NCI-H1092 (cell line): ENCODE measurements at places on chromosomes 11 and 22.

- no peak for DNase-seq
Measured at GRCh38 chr11:2249189-2249916, 21.0 kb downstream of the ASCL2 start.

GRCh38 chr22:21000987-21001600 is 824 bp downstream of the THAP7 start:
- no peak for DNase-seq

DNA sequence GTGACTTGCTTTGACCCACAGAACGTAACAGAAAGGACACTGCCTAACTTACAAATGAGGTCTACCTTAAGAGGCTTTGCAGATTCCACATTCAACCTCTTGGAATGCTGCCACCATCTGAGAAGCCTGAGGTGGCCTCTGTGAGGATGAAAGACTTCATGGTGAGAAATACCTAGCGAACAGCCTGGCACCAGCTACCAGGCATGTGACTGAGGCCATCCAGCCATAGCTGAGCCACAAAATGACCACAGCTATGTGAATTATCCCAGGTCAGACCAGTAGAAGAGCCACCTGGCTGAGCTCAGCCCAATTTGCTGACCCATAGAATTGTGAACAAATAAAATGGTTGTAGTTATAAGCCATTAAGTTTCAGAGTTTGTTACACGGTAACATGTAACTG is 37.5 kb downstream of the PPARA start:
- no peak for DNase-seq

GRCh38 chr11:64659417-64660144 is 63.4 kb downstream of the NRXN2 start:
- DNase-seq: no peak

DNA sequence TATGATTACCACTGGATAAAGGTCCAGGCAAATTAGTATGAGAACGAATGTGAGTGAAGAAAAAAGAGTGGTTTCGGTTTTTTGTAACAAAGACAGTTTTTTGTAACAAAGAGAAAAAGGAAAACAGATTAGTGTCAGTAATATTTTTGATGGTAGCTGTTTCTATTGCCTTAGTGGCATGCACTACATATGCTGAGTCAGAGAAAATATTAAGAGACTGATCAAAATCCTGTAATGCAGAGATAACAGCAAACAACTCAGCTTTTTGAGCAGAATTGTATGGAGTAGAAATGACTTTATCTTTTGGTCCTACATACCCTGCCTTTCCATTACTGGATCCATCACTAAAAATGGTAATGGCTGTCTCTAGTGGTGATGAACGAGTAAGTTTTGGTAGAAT is 22.7 kb upstream of the MTNR1B start:
- no peak for DNase-seq

DNA sequence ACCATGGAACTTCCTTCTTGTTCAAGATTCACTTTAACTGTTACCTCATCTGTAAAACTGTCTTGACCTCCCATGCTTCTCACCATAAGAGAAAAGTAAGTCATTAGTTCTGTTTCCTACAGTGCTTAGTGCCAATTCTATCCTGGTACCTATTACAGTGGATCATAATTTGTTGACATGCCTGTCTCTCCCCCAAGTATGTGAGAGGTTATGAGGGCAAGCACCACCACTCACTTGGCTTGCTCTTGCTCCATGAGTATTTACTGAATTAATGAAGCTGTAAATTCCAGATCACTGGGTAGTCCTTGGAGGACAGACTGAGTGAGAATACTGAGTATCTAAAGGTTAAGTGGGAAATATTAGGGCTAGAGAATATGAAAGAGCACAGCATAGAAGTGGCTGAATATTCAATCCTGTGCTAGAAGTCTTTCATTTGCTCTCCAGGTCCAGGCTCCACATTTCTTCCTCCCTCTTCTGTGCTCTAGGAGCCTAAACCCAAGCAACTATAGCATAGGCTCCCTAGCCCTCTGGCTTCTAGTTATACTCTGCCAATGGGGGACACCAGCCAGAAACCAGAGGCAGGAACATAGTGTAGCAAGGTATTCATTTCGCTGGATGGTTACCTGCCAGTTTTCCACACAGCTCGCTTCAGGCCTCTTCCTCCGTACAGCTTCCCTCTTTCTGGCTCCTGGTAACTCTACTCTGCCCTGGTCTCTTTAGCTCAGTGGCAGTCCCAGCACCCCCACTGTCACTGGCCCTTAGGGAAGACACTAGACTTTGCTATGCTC is 118.2 kb upstream of the SLC5A12 start:
- no peak for DNase-seq

DNA sequence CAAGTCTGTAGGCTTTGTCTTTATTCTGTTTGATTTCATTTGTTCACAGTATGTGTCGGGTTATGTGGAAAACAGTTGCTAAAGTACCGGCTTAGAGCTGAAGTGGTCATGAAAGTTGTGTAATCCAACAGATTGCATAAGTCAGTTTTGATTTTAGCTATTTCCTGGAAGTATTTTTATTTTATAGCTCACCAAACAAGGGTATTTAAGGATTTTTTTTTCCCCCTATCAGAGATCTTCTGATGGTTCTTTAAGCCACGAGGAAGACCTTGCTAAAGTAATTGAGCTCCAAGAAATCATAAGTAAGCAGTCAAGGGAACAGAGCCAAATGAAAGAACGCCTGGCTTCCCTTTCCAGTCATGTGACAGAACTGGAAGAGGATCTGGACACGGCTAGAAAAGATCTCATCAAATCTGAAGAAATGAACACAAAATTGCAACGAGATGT is 55.9 kb downstream of the PPFIA1 start:
- no peak for DNase-seq

- no peak for DNase-seq
Measured at GRCh38 chr22:42808521-42808920, 48.6 kb downstream of the ARFGAP3 start.

DNA sequence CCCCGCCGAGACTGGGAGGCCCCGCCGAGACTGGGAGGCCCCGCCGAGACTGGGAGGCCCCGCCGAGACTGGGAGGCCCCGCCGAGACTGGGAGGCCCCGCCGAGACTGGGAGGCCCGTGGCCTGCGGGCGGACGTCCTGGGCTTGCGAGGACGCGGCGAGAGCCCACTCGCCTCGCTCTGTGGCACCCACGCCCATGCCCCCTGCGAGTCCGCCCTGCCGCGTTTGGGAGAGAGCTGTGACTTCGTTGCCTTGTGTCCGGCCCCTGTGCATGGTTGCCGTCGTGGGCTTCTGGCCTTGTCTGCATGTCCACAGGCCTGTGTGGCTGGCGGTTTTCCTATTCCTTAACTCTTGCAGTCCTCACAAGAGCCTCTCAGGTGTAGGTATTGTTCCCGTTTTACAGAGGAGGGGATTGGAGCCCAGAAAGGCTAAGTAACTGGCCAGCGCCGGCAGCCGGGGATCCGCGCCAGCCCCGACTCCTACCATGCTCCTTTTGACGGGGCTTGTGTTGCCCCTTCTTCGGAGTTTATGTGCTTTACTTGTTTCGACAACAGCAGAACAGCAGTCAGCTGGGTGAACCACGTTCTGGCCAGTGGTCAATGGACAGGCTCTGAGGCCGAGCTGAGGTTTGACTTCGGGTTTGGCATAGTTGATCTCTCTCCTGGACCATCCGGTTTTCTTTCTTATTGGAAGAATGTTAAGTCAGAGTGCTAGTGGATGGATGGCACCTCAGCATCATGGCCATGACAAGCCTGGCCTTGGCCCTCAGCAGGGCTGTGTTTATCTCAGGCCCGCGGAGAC is 741 bp downstream of the PHRF1 start:
- DNase-seq: no peak
